MG63 (cell line): ENCODE measurements at places on chromosomes 7 and 10. TPM values are rescaled to one million over a fixed set of nuclear protein-coding genes. Genes with fewer than 3 reads are reported as not detected.
A peak's percentile ranks its signal among the peaks of the same experiment; 100 is the strongest.

- DNase-seq = no peak
These were observed 10.6 kb upstream of the LAMTOR4 start for GRCh38 chr7:100137851-100138760.

GRCh38 chr7:20407585-20408466 is 77.1 kb downstream of the ITGB8 start:
- peak; percentile 81 for DNase-seq

Gene ABCC2
- 0.72 and 1.7 TPM in 2 replicates for total RNA-seq

Gene GHRHR
- not detected in 2 replicates for total RNA-seq

GRCh38 chr10:607545-608185 is 81.8 kb downstream of the DIP2C start:
- DNase-seq = no peak
